Activated CD8-positive, alpha-beta memory T cell treated with anti-CD3 and anti-CD28 coated beads, Interleukin-2, amount 10 ng/mL, durations not matched to agents 7 days and 5 days (primary cell): ENCODE measurements at places on chromosomes 16 and 17. TPM values are rescaled to one million over a fixed set of nuclear protein-coding genes. Genes with fewer than 3 reads are reported as not detected.

DNA sequence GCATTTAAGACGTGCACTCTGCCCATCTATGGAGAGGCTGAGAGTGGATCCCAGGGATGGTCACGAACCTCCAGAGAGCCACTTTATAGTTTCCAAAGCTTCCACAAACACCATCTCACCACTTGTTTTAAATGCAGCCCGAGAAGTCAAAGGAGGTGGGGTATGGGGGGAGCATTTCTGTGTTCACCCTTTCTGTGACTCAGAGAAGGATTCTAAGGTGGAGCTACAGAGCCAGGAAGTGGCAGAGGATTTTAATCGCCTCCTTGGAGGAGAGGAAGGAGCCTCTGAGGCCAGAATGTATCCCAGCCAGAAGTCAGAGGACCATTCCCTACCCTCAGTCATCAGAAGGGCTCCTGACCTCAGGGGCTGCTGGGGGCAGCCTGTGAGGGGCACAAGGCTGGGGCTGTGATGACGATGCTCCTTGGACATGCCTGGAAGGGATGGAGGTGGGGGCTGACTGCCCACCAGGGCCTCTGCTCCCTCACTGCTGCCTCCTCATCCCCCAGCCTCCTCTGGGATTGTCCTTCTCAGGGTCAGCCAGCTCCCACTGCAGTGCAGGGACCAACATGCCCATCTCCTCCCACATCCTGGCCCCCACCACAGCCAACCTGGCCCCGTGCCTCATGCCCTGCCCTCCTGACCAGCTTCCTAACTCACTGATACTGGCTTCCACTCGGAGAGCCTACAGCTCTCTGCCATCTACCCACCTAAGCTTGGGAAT, 2.8 kb downstream of the XYLT2 start:
- H3K4me1 ChIP-seq: peaks cover 39% of the 10 kb centered on the region
- peak overlapping the region; percentile 39 for H3K27ac ChIP-seq
- no peak for DNase-seq
- no peaks in the 10 kb centered on the region for H3K36me3 ChIP-seq
- H3K27me3 ChIP-seq: no peaks in the 10 kb centered on the region

GRCh38 chr17:46922487-46922803, 515 bp upstream of the GOSR2 start:
- H3K27ac ChIP-seq: peak overlapping the region; percentile 99
- DNase-seq: no peak
- H3K4me3 ChIP-seq: peak overlapping the region; percentile 83
- peaks cover 42% of the 10 kb centered on the region for H3K4me1 ChIP-seq
- H3K36me3 ChIP-seq: peaks cover 5% of the 10 kb centered on the region

DNA sequence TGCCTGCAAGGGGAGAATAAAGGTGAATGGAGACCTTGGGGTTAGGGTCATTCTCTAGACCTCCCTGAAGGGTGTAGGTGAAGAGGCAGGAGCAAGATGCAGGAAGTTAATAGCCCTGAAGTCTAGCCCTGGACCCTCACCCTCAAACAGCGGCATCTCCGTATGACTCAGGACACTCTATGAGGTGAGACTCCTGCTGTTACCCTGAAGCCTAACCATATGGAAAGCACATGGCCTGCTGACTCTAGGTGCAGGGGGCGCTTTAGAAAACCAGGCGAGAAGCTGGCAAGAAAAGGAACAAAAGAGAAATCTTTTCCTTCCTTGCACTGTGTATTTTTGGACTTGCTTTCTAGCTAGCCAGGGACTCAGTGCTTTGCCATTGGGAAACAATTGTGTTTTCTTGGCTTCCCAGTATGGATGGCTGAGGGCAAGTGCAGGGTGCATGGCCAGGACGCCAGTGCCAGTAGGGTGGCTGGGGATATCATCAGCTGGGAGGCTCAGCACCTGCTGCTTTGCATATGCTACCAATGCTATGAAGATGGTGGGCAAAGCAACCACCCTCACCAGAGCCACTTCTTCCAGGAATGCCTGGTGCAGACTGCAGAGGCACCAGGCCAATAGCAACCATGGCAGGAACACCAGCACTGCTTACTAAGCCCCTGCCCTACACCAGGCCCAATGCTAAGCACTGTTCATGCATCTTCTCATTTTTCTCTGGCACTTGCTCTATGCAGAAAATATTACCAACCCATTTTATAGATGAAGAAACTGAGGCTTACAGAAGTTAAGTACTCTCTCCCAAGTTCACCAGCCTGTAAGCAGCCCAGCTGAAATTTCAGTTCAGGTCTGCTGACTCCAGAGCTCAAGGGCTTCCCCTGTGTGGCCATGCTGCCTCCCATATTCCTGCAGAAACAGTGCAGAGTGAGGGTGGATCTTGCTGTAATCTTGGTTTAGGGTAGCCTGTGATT, 425.1 kb downstream of the SLC39A11 start:
- no peak overlapping the region for H3K4me3 ChIP-seq
- H3K27ac ChIP-seq: no peak overlapping the region
- no peaks in the 10 kb centered on the region for H3K4me1 ChIP-seq
- H3K36me3 ChIP-seq: no peaks in the 10 kb centered on the region

- no peak overlapping the region for H3K27ac ChIP-seq
- no peak overlapping the region for H3K4me3 ChIP-seq
- H3K27me3 ChIP-seq: no peaks in the 10 kb centered on the region
- peaks cover 2% of the 10 kb centered on the region for H3K4me1 ChIP-seq
These were observed 104.9 kb upstream of the TBX2 start for GRCh38 chr17:61294777-61295176.

DNA sequence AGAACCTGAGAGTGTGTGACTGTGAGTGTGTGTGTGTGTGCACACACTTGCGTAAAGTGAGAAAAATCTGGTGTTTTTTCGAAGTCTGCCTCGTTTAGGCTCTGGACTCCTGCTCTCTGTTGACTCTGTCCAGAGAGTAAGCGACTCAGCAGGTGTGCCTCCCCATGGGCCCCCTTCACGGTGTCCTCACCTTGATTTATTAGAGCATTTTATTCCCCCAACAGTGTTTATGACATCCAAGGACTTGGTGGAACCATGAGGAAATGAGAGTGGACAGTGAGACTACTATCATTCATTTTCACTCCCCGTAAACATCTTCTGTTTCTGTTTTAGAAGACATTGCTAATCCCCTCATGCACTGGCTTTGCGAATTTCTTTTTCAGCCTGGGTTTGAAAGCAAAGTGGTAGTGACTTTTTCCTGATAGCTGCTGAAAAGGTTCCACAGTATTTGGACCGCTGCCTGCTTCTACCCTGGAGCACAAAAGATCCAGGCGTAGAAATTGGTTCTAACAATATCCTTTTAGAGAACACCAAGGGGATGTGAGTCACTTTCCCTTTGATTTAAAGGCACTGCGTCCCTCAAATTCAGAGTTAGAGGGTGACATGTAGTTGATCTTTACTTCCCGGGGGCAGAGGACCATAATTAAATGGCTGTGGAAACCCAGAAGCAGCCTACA, 218.2 kb downstream of the WWOX start:
- no peaks in the 10 kb centered on the region for H3K36me3 ChIP-seq
- no peaks in the 10 kb centered on the region for H3K4me1 ChIP-seq
- no peak overlapping the region for H3K4me3 ChIP-seq
- DNase-seq: no peak

GRCh38 chr17:50322271-50322670, 23.7 kb upstream of the XYLT2 start:
- H3K36me3 ChIP-seq: no peaks in the 10 kb centered on the region
- no peaks in the 10 kb centered on the region for H3K27me3 ChIP-seq
- H3K4me1 ChIP-seq: peaks cover 10% of the 10 kb centered on the region
- no peak overlapping the region for H3K27ac ChIP-seq
- H3K4me3 ChIP-seq: no peak overlapping the region

GRCh38 chr17:62916684-62917571, 49.1 kb upstream of the TANC2 start:
- H3K4me1 ChIP-seq: no peaks in the 10 kb centered on the region
- H3K4me3 ChIP-seq: no peak overlapping the region
- H3K27ac ChIP-seq: no peak overlapping the region
- DNase-seq: no peak
- H3K36me3 ChIP-seq: no peaks in the 10 kb centered on the region

- H3K27ac ChIP-seq: no peak overlapping the region
- peaks cover 1% of the 10 kb centered on the region for H3K36me3 ChIP-seq
- no peak overlapping the region for H3K4me3 ChIP-seq
- no peak for DNase-seq
- no peaks in the 10 kb centered on the region for H3K27me3 ChIP-seq
- peaks cover 27% of the 10 kb centered on the region for H3K4me1 ChIP-seq
These were observed 25.4 kb upstream of the ARL4D start for GRCh38 chr17:43373356-43373755.

DNA sequence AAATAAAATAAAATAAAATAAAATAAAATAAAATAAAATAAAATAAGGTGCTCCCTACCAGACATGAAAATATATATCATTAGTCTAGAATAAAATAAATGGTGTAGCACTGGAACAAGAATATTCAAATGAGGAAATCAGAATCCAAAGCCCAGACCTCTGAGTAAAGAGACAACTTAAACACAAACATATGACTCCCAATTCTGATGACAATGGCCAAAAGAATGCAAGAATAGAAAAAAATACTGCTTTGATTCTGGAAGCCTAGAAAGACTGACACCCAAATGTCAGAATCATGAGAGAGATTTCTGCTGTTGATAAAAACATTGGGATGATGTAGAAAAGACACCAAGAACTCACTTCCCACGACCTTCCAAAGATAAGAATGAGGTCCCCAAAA, 27.9 kb downstream of the MYOCD start:
- H3K4me3 ChIP-seq: no peak overlapping the region
- no peaks in the 10 kb centered on the region for H3K27me3 ChIP-seq
- H3K27ac ChIP-seq: no peak overlapping the region
- no peak for DNase-seq
- no peaks in the 10 kb centered on the region for H3K4me1 ChIP-seq

KRT17 gene
- total RNA-seq: 0.80 TPM

CCDC200 gene
- total RNA-seq: not detected

CACNA1H gene
- total RNA-seq: 0.37 TPM
